ENCODE measurements at places on chromosomes 16 and 17.

GRCh38 chr16:63289834-63290460, 1253.7 kb upstream of the CDH8 start:
- DNase-seq: no peak

GRCh38 chr17:41579484-41580243, 7.0 kb downstream of the KRT14 start:
- DNase-seq: no peak

- DNase-seq: peak; percentile 80
Measured at GRCh38 chr16:35146031-35146710, 1686.8 kb downstream of the TP53TG3F start.

DNA sequence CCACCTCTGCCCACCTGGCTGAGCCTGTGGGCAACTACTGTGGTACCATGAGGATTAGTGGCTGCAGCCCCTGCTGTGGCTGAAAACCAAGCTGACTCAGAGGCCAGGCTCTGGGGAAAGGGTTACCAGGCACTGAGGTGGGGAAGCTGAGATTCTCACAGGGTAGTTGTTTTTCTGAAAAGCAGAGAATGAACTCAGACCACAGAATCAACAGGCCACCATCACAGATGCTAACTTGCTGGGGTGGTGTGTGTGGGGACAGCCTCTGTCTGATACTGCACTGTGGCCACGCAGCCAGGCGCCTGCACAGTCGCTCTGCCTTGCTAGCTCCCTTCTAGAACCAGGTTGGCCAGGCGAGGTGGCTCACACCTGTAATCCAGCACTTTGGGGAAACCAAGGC, 28.8 kb downstream of the NPLOC4 start:
- no peak for DNase-seq

GRCh38 chr17:55285340-55286301, 20.9 kb downstream of the HLF start:
- DNase-seq: no peak

DNA sequence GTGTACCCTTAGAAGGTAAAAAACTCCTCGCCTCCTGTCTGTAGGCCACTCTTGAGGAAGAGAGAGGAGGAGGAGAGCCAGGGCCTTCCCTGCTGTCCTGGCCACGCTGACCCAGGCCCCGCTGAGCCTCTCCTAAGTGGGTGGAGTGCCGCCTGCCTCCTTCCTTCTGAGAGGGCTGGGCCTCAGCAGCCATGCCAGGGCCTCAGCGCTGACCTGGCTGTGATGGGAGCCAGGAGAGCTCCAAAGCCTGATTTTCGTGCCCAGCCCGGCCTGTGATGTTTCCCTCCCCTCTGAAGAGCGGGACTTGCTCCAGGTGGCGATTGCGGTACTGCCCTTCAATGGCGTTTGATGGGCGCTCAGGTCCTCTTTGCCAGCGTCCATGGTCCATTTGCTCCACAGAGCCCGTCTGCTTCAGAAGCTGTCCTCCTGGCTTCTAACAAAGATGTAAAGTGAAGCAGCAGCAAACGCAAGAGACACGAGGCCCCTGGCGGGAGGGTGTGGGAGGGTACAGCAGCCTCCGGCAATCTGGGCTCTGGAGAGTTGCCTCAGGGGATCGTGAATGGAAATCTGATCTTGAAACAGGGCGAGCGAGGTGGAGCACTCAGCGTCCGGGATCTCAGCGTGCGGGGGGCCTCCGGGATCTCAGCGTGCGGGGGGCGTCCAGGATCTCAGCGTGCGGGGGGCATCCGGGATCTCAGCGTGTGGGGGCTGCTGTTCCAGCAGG, 93.5 kb downstream of the NPIPB11 start:
- DNase-seq: no peak

GRCh38 chr16:29663807-29664090, 702 bp downstream of the SPN start:
- no peak for DNase-seq

DNA sequence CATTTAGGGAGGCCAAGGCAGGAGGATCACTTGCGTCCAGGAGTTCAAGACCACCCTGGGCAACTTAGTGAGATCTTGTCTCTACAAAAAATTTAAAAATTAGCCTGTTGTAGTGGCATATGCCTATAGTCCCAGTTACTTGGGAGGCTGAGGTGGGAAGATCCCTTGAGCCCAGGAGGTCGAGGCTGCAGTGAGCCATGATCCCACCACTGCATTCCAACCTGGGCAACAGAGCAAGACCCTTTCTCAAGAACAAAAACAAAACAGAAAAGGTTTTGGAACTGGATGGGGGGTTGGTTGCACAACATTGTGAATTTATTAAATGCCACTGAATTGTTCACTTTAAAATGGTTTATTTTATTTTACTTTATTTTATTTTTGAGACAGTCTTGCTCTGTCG, 21.2 kb downstream of the PLXDC1 start:
- no peak for DNase-seq

DNA sequence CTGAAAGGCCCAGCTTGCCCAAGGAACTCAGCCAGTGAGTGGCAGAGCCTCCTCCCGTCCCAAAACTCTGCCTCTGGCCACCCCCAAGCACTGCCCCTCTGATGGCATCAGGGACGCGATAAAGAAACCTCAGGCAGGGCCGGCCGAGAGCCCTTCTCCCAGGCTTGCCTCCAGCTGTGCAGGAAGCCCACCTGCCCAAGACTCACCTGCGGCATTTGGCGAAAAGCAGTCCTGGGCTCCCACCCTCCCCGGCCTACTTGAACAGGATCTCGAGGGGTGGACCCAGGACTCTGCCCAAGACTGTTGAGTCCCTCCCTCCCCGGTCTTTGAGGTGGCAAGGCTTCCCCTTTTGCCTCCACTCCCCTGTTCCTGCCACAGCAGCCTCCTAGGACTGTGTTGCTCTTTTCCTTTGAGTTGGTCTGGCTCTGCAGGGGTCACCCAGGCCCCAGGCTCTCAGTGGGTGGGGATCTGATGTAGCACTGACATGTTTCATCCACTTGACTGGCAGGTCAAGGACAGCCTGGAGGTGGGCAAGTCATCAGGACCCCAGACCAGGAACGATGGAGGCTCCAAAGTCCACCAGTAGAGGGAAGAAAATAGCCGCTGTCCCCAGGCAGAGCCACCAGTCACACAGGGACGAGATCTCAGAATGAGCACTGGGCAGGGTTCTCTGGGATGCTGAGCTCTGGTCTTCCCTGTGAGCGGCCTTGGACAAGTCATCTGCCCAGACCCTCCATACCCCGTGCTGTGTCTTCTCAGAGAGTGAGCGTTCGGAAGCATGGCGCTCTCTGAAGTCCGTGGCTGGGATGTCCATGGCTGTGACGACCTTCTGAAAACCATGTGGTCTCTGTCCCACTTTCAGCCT, 111.0 kb upstream of the TNRC6C start:
- peak; percentile 81 for DNase-seq

DNA sequence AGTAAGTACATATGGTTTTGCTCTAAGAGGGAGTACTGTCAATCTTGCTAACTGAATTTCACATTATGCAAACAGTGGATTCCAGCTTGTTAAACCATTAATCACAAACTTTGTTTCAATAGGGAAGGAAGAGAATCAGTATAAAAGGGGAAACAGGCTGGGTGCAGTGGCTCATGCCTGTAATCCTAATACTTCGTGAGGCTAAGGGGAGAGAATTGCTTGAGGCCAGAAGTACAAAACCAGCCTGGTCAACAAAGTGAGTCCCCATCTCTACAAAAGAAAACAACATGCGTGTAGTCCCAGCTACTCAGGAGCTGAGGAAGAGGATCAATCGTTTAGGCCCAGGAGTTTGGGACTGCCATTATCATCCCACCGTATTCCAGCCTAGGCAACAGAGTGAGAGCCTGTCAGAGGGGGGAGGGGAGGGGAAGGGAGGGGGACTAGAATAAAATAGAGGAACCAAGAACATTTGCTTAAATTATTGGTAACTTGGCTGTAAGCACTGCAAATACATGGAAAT, 65.7 kb downstream of the FBXL20 start:
- DNase-seq: no peak

GRCh38 chr16:62177351-62178203, 141.3 kb upstream of the CDH8 start:
- no peak for DNase-seq

DNA sequence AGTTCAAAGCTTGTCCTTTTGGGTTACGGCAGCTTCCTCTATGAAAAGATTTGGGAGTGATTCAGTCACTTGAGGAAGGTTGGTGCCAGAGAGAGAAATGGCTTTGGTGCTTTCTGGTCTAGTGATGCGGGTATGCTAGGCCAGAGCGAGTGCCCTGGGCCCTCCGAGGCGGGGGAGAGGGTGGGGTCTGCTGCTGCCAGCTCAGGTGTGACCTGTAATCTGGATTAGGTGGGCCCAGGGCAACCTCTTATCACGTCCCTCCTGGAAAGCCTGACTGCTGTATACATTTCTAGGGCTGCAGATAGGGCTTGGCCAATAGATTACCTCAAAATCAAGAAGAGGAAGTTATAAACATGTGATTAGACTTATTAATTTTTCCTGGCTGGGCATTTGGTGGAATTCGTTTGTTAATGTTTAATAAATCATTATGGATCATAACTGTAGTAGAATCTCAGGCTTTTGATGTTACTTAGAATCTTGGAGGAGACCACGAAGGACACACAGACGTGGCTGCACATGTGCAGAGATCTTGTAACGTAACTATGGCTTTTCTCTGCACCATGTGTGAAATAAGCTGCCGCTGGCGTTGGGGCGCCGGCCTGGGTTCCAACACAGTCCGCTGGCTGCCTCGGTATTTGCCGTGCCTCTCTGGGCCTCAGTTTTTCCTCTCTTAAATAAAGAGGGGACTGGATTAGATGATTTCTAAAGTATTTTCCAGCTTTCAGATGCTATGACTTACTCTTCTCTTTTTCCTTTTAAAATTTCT, 1.2 kb downstream of the IRF8 start:
- DNase-seq: no peak

GRCh38 chr17:10613775-10614513, 43.2 kb downstream of the MYH3 start:
- DNase-seq: no peak

- no peak for DNase-seq
Measured at GRCh38 chr17:57062865-57063264, 22.2 kb upstream of the AKAP1 start.

DNA sequence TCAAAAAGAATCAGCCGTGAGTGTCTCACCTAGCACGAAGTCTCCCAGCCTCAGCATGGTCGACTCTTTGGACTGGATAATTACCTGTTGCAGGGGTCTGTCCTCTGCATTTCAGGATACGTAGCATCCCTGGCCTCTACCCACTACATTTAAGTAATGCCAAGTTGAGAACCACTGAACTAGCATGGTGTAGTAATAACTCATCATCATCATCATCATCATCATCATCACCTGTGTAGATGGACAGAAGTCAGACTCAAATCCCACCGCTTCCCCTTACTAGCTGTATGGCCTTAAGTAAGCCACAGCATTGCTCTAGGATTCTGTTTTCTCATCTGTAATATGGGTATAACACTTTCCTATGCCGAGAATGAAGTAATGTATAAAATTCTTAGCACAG, 373.1 kb upstream of the XYLT1 start:
- no peak for DNase-seq

GRCh38 chr17:80608326-80608725, 63.7 kb downstream of the RPTOR start:
- no peak for DNase-seq

DNA sequence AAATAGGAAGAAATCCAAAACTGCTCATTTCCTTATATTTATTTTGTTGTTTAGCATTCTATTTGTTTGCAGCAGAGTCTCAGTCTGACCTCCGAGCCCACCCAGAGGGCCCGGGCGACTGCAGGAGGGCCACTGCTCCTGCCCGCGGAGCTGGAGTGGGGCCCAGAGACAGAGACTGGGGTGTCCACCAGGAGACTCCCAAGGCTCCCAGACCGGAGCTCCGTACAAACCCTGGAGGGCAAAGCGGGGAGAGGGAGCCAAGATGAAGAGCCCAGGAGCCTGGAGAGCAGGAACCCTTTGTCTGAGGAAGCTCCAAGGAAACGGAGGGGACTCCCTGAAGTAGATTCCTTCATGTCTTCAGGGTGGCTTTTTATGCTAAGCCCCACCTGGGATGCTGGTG, 57.9 kb downstream of the AXIN2 start:
- DNase-seq: no peak

DNA sequence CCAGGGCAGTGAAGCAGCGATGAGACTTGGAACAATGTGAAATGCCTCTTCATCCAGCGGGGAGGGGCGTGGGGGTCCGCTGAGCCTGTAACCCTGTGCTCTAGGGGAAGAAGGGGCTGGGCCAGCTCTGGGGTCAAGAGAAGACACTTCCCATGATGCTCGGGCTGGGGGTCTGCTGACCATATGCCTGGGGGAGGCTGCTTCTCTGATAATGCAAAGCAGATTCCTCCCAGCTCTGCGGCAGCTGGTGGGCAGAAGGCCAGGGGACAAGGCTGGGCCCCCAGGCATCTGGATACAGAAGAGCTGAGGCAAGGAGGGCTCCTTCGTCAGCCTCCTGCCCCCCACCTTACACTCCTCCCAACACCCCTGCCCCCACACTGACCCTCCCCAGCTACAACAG, 24.7 kb downstream of the NGFR start:
- peak; percentile 57 for DNase-seq

GRCh38 chr17:82876602-82877379, 37.0 kb upstream of the ZNF750 start:
- peak; percentile 88 for DNase-seq

DNA sequence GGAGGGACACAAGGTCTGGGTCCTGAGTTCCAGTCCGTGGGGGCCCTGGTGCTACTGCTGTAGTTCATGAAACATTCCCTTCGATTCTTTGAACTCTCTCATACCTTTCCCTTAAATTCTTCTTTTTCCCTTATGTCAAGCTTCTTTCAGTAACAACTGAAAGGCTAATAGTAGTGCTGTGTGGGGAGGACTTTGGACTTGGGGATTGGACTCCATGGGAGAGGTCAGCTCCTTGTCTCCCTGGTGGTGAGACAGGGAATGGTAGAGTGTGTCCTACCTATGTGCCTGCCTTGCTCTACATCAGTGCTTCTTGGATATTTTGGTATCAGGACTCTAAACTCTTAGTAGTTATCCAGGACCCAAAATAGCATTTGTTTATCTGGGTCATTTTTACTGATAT, 628.1 kb downstream of the WWOX start:
- no peak for DNase-seq

- DNase-seq: no peak
Measured at GRCh38 chr16:84806256-84806889, 13.4 kb upstream of the CRISPLD2 start.

- DNase-seq: peak; percentile 87
Measured at GRCh38 chr17:27577121-27577761, 53.7 kb upstream of the LGALS9 start.

- no peak for DNase-seq
Measured at GRCh38 chr16:13351601-13352217, 450.3 kb downstream of the SHISA9 start.

GRCh38 chr16:11396241-11397048, 51.2 kb downstream of the RMI2 start:
- peak; percentile 88 for DNase-seq

DNA sequence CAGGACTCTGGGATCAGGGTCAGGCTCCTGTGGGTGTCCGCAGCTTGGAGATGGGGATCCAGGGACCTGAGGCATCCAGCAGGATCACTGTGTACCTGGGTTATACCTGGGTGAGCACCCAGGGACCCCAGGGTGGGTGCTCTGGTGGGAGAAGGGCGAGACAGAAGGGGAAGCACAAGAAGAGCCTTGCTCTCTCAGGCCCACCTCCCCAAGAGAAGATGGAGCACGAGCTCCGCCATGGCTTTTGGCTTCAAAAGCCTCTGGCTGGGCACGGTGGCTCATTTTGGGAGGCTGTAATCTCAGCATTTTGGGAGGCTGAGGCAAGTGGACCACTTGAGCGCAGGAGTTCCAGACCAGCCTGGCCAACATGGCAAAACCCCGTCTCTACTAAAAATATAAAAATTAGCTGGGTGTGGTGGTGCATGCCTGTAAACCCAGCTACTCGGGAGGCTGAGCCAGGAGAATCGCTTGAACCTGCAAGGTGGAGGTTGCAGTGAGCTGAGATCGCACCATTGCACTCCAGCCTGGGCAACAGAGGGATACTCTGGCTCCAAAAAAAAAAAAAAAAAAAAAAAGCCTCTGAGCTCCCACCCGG, 8.9 kb downstream of the DRC7 start:
- peak; percentile 44 for DNase-seq

Data from chondrocyte (in vitro differentiated cells).